PC-3 (cell line): ENCODE measurements at places on chromosomes 11 and 22. TPM values are rescaled to one million over a fixed set of nuclear protein-coding genes. Genes with fewer than 3 reads are reported as not detected.

- no peak overlapping the region for H3K27ac ChIP-seq
- no peaks in the 10 kb centered on the region for H3K36me3 ChIP-seq
- DNase-seq = no peak
- no peaks in the 10 kb centered on the region for H3K27me3 ChIP-seq
- no peaks in the 10 kb centered on the region for H3K4me1 ChIP-seq
- H3K4me3 ChIP-seq = no peak overlapping the region
Observed at GRCh38 chr22:23529166-23530103, 50.7 kb downstream of the IGLL1 start.

DNA sequence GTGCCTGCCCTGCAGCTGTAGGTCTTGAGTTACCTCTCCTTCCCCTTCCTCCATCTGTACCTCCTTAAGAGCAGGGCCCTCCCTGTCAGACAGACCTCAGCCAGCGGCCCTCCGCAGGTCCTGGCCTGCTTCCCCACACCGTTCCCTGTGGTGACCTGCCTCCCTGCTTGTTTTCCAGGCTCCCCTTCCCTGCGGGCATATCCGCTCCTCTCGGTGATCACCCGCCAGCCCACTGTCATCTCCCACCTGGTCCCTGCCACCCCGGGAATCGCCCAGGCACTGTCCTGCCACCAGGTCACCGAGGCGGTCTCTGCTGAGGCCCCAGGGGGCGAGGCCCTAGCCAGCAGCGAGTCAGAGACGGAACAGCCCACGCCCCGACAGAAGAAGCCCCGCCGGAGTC lies 60.9 kb downstream of the BARX2 start:
- peaks cover 27% of the 10 kb centered on the region for H3K4me1 ChIP-seq
- no peaks in the 10 kb centered on the region for H3K27me3 ChIP-seq
- no peak overlapping the region for H3K27ac ChIP-seq
- H3K36me3 ChIP-seq = no peaks in the 10 kb centered on the region
- no peak overlapping the region for H3K4me3 ChIP-seq

SLC39A13 gene
- total RNA-seq = 29.4 and 32.5 TPM in 2 replicates

OR52H1 gene
- not detected in 2 replicates for total RNA-seq

GRCh38 chr11:18001191-18001590 lies 11.7 kb downstream of the SERGEF start:
- no peak for DNase-seq
- H3K4me1 ChIP-seq = no peaks in the 10 kb centered on the region
- H3K27ac ChIP-seq = no peak overlapping the region
- peaks cover 3% of the 10 kb centered on the region; the same call in 1 of the 2 replicates for H3K36me3 ChIP-seq
- no peaks in the 10 kb centered on the region for H3K27me3 ChIP-seq

RFPL2 gene
- total RNA-seq = not detected in 2 replicates

FLRT1 gene
- not detected in 2 replicates for total RNA-seq

DNA sequence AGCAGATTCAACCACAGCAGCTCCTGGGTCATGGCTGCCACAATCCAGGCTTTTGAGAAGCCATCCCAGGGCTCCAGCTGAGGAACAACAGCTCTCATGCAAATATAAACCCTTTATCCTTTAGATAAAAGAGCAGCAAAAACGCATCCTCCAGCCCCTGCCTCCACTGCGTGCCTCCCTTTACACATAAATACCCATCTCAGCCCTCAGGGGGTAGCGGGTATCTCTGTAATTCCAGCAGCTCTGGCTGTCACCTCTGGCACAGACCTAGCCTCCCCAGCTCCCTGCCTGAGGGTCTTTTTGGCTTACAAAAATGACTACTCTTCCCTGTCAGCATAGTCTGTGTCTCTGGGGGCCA lies 21.6 kb downstream of the LMO1 start:
- no peaks in the 10 kb centered on the region for H3K4me1 ChIP-seq
- H3K27me3 ChIP-seq = 0 out of 2 replicates have a peak, but pooled peaks cover 18% of the 10 kb centered on the region
- no peaks in the 10 kb centered on the region for H3K36me3 ChIP-seq
- no peak overlapping the region for H3K27ac ChIP-seq

PRG2 gene
- total RNA-seq = not detected in 2 replicates

GRCh38 chr11:111976119-111976766 lies 39.1 kb downstream of the DIXDC1 start:
- no peak overlapping the region for H3K27ac ChIP-seq
- H3K4me3 ChIP-seq = peak overlapping the region; percentile 77; the same call in 1 of the 2 replicates
- no peaks in the 10 kb centered on the region for H3K27me3 ChIP-seq
- no peaks in the 10 kb centered on the region for H3K36me3 ChIP-seq
- H3K4me1 ChIP-seq = peaks cover 11% of the 10 kb centered on the region
- no peak for DNase-seq

DNA sequence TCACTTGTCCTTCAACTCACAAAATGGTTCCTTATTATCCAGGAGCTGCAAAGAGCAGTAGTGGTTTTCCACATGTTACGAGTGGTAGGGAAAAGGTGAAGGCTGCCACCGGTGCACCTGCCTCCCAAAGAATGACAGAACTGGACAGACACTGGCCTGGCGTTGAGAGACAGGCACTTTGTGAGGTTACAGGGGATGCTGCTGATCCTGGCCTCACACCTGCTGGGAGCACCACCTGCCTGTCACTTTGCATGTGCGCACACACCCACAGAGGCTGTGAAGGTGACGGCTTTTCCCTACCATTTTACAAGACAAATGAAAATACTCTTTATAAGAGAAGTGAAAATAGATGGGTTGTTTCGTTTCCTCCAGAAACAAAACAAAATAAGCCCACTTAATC lies 175.3 kb upstream of the B3GAT1 start:
- no peaks in the 10 kb centered on the region for H3K36me3 ChIP-seq
- no peak for DNase-seq
- H3K27ac ChIP-seq = no peak overlapping the region
- H3K4me3 ChIP-seq = no peak overlapping the region
- H3K4me1 ChIP-seq = no peaks in the 10 kb centered on the region

GRCh38 chr11:103700622-103701021 lies 335.8 kb upstream of the DDI1 start:
- no peak overlapping the region for H3K27ac ChIP-seq
- DNase-seq = peak; percentile 52
- no peak overlapping the region for H3K4me3 ChIP-seq
- H3K27me3 ChIP-seq = no peaks in the 10 kb centered on the region

GRCh38 chr22:23266780-23267179 lies 86.5 kb downstream of the BCR start:
- H3K27ac ChIP-seq = no peak overlapping the region
- DNase-seq = no peak
- no peaks in the 10 kb centered on the region for H3K27me3 ChIP-seq
- no peaks in the 10 kb centered on the region for H3K4me1 ChIP-seq

NXPE2 gene
- not detected in 2 replicates for total RNA-seq

DNA sequence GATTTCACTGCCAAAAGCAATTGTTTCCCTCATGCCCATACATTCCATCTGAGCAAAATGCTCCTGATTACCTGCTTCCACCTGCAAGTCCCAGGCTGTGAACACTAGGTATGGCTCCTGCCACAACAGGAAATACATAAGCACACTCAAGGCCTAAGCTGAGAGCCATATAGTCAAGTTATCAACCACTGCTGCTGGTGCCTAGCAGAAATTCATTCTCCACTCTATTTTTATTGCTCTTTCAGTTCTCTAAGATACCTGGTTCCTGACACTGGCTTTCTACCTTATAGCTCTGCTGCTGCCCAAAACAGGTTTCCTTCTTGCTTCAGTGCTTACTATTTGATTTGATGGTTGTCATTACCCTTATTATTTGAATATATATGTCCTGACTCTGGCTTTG lies 31.6 kb downstream of the SLC36A4 start:
- H3K36me3 ChIP-seq = peaks cover 3% of the 10 kb centered on the region; the same call in 1 of the 2 replicates
- DNase-seq = no peak
- no peaks in the 10 kb centered on the region for H3K4me1 ChIP-seq
- H3K4me3 ChIP-seq = no peak overlapping the region

KRTAP5-8 gene
- not detected in 2 replicates for total RNA-seq

GRCh38 chr11:12133547-12134235 lies 23.3 kb downstream of the MICAL2 start:
- no peaks in the 10 kb centered on the region for H3K27me3 ChIP-seq

- H3K36me3 ChIP-seq = no peaks in the 10 kb centered on the region
- no peak overlapping the region for H3K4me3 ChIP-seq
- H3K27me3 ChIP-seq = peaks cover 26% of the 10 kb centered on the region
- H3K27ac ChIP-seq = no peak overlapping the region
- H3K4me1 ChIP-seq = no peaks in the 10 kb centered on the region
- DNase-seq = no peak
Observed at GRCh38 chr11:116465056-116465455, 307.7 kb downstream of the BUD13 start.

- no peaks in the 10 kb centered on the region; the same call in 1 of the 2 replicates for H3K36me3 ChIP-seq
- H3K4me1 ChIP-seq = peaks cover 16% of the 10 kb centered on the region
- DNase-seq = peak; percentile 28
- peak overlapping the region; percentile 73 for H3K4me3 ChIP-seq
- H3K27ac ChIP-seq = peak overlapping the region; percentile 59
Observed at GRCh38 chr11:911031-911889, 650 bp upstream of the CHID1 start.

- no peak for DNase-seq
- H3K27ac ChIP-seq = no peak overlapping the region
- no peak overlapping the region for H3K4me3 ChIP-seq
- no peaks in the 10 kb centered on the region for H3K4me1 ChIP-seq
- peaks cover 65% of the 10 kb centered on the region for H3K27me3 ChIP-seq
Observed at GRCh38 chr11:117919341-117919740, 9.9 kb downstream of the TMPRSS13 start.

OR52N4 gene
- total RNA-seq = not detected in 2 replicates

SLC22A12 gene
- not detected in 2 replicates for total RNA-seq

MN1 gene
- 2.7 and 3.1 TPM in 2 replicates for total RNA-seq

DNA sequence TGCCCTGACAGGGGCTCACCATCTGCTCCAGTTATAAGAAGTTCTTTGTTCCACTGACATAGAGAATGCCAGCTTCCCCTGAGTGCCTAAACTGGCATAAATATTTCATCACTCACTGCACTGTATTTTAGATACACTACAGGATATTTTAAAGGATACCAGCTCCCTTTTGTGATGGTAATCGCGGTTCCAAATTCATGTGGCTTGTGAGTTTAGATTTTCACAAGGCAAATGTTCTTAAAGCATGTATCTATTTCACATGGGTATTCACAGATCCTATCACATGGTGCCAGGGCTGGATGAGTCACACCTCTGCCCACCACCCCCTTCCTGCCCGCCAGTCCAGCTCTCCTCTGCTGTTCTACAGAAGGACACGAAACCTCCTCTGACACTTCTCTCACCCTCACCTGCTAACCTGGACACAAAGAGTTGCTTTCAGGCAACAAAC lies 105.5 kb downstream of the KCNC1 start:
- H3K27me3 ChIP-seq = no peaks in the 10 kb centered on the region
- peak; percentile 18 for DNase-seq
- no peaks in the 10 kb centered on the region for H3K36me3 ChIP-seq
- H3K4me1 ChIP-seq = peaks cover 15% of the 10 kb centered on the region
- no peak overlapping the region for H3K4me3 ChIP-seq
- H3K27ac ChIP-seq = no peak overlapping the region

- no peaks in the 10 kb centered on the region for H3K27me3 ChIP-seq
- no peaks in the 10 kb centered on the region for H3K4me1 ChIP-seq
- H3K4me3 ChIP-seq = no peak overlapping the region
- no peak overlapping the region for H3K27ac ChIP-seq
Observed at GRCh38 chr22:48182846-48183805, 1420.7 kb downstream of the TBC1D22A start.

H19 gene
- total RNA-seq = not detected in 2 replicates

BAIAP2L2 gene
- total RNA-seq = 0.80 TPM in 1 of 2 replicates, not detected in the other

GRCh38 chr11:13033760-13034533 lies 24.8 kb downstream of the RASSF10 start:
- H3K27ac ChIP-seq = no peak overlapping the region
- no peaks in the 10 kb centered on the region for H3K4me1 ChIP-seq

DNA sequence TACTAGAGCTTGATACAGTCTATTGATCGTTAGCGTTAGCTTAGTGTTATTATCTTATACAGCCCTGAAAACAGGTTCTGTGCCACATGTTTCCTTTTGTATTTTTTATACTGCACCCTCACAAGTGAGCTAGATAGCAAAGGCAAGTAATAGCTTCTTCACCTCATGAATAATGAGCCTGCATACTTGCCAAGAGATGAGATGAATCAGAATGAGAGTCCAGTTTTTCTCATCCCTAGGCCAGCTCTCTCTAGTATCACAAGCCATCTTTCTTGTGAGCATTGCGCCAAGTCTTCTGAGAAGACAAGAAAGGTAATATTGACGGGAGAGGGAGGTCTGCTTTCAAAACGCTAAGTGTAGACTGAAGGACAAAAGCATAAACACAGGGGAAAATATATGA lies 8.7 kb upstream of the CARD18 start:
- H3K4me3 ChIP-seq = no peak overlapping the region
- H3K36me3 ChIP-seq = no peaks in the 10 kb centered on the region
- H3K27ac ChIP-seq = no peak overlapping the region
- H3K27me3 ChIP-seq = no peaks in the 10 kb centered on the region
- peak; percentile 55 for DNase-seq
- peaks cover 35% of the 10 kb centered on the region for H3K4me1 ChIP-seq

DNA sequence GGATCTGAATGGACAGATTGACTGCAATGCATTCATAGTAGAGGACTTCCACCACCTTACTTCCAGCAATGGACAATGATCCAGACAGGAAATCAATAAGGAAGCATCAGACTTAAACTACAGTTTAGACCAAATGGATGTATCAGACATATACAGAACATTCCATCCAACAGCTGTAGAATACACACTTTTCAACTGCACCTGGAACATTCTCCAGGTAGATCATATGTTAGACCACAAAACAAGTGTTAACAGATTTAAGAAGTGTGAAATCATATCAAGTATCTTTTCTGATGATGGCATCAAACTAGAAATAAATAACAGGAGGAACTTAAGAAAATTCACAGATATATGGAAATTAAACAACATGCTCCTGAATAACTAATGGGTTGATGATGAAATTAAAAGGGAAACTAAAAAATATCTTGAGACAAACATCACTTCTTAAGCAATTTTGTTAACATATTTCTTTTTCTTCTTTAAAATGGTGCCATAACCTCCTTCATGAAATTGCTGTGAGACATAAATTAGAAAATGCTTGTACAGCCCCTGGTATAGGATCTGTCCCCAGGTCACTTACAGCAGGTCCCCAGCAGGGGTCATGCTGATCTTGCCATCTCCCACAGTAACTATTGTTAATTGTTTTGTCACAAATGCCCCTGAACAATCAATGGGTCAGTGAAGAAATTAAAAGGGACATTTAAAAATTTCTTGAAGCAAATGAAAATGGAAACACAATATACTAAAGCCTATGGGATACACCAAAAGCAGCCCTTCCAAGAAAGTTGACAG lies 100.0 kb upstream of the OR4B1 start:
- H3K27me3 ChIP-seq = no peaks in the 10 kb centered on the region
- H3K4me1 ChIP-seq = no peaks in the 10 kb centered on the region
- H3K36me3 ChIP-seq = peaks cover 29% of the 10 kb centered on the region
- DNase-seq = no peak
- H3K4me3 ChIP-seq = no peak overlapping the region

CD6 gene
- not detected in 2 replicates for total RNA-seq

GRCh38 chr11:65742353-65742752 lies 21.8 kb upstream of the RNASEH2C start:
- no peak overlapping the region for H3K4me3 ChIP-seq
- no peaks in the 10 kb centered on the region for H3K27me3 ChIP-seq
- H3K27ac ChIP-seq = no peak overlapping the region
- H3K36me3 ChIP-seq = no peaks in the 10 kb centered on the region
- DNase-seq = no peak

- H3K36me3 ChIP-seq = no peaks in the 10 kb centered on the region
- H3K4me1 ChIP-seq = 0 out of 2 replicates have a peak, but pooled peaks cover 3% of the 10 kb centered on the region
- no peak overlapping the region for H3K27ac ChIP-seq
- DNase-seq = no peak
Observed at GRCh38 chr22:31278151-31278621, 14.1 kb downstream of the PIK3IP1 start.

- peaks cover 12% of the 10 kb centered on the region for H3K4me1 ChIP-seq
- peak; percentile 7 for DNase-seq
- no peak overlapping the region for H3K27ac ChIP-seq
- no peaks in the 10 kb centered on the region for H3K27me3 ChIP-seq
- peaks cover 5% of the 10 kb centered on the region; the same call in 1 of the 2 replicates for H3K36me3 ChIP-seq
Observed at GRCh38 chr22:37681001-37681424, 5.1 kb upstream of the NOL12 start.
